Stimulated activated CD4-positive, alpha-beta T cell treated with anti-CD3 and anti-CD28 coated beads, TNF-alpha, amount 100 ng/mL, for 1 hour (primary cell): ENCODE measurements at places on chromosomes 2 and 18.

- DNase-seq: no peak
Observed at GRCh38 chr2:231134910-231135655, 10.2 kb upstream of the HTR2B start.

GRCh38 chr2:136139631-136140030 lies 21.7 kb upstream of the CXCR4 start:
- DNase-seq: no peak

- no peak for DNase-seq
Observed at GRCh38 chr18:63195326-63196159, 124.0 kb downstream of the BCL2 start.

DNA sequence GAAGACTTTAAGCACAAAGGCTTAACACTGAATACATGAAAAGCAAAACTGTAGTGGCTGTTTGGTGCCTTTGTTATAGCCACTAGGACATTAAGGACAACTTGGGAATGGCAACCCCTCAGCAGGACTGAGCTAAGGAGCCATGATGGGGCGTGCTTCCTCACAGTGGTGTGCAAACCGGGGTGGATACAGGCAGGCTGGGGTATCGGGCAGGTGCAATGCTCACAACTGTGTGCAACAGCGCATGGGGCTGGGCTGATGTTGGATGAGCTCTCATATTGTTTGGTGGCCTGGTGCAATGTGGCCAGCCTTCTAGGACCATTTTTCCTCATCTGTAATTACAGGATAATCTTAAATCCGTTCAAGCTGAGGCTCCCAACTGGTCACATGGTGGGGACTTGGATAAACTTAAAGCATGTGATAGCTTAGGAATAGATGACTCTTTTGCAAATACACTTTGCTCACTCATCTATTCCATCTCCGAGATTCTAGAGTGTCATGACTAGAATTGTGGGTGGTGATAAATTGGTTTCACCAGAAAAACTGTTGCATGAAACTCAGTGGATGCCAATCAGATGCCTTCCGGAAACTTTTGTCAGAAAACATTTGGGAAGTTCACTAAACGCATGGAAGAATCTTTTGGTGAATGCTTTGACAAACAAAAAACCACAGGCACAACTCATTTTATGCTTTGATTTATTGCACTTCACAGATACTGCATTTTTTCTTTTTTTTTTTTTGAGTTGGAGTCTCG lies 116.5 kb downstream of the PXDN start:
- DNase-seq: no peak

DNA sequence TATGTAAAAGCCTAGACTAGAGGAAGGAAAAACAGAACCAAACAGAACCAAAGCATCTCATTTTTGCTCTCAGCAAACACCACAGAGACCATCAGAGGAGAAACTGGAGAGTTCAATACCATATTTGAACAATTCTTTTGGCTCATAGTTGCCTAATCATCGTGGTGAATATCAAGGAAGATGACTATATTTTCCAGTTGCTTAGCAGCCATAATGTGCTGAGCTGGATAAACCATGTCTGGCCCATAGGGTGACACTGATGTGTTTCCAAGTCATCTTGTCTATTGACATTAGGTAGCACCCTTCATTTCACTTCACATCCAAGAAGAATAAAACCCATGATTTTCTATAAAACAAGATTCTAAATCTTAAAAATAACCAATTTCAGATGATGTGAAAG lies 5.9 kb upstream of the XRCC5 start:
- DNase-seq: no peak

DNA sequence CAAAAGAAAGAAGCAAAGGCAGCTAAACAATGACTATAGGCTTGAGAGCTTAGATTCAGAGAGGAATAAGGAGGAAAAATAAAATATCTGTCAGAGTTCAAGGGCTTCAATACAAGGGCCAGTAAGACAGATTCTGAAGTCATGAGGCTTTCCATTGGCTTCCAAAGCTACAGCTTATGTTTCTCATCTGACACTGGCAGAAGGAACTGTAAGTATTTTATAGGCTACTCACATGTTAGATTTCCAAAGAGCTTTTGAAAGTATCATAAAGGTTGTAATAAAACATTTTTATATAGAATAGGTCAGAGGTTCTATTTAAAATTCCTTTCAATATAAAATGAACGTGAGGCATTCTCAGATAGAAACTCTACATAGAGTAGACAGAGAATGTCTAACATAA lies 746.6 kb upstream of the NXPH2 start:
- no peak for DNase-seq

GRCh38 chr2:41791523-41791922 lies 256.3 kb upstream of the PKDCC start:
- no peak for DNase-seq

DNA sequence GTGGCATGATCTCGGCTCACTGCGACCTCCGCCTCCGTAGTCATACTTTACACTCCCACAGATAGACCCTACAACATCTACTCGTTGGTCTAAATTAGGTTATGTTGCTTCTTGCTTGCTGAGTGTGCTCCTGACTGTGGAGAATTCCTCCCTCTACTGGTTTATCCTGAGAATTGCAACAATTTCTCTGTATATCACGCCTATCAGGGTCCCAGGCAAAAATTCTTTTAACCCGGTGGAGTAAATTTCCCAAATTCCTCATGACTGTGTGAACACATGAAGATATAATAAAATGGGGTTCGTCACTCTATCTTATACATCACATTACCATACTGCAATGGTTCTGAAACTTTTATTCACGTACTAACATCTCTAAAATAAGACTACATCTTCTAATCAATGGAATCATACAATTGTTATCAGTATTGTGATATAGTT lies 156.7 kb downstream of the EVA1A start:
- DNase-seq: no peak

GRCh38 chr2:126775300-126775985 lies 119.5 kb downstream of the GYPC start:
- DNase-seq: no peak

DNA sequence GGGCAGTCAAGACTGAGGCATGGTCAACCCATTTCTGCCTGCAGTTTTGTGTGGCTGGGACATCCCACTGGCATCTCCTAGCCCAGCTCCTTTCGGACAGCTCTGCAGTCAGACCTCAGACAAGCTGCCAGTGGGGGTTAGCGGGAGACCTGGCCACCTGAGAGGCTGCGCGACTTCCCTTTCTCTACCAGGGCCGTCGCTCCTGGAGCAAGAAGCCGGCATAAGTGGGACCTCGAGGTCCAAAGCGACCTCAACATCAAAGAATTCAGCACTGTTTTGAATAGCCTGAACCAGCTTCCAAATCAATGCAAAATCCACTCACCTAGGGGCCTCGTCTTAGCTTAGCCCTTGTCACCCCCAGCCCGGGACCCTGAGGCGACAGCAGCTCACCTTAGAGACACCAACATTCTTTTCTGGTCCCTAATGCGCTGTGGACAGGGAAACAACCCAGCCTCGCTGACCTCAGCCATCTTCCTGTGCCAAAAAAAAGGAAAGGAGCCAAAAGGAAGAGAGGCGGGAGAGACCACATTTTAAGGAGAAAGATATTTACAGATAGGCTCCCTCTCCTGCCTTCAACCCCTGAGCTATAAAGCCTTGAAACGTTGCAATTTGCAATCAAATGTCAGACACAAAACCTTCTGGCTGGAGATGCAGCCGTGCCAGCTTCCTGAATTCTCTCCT lies 81.2 kb downstream of the GFPT1 start:
- no peak for DNase-seq

GRCh38 chr2:51025906-51026555 lies 5.9 kb downstream of the NRXN1 start:
- no peak for DNase-seq

GRCh38 chr2:238107525-238108422 lies 7.6 kb downstream of the ESPNL start:
- DNase-seq: no peak

DNA sequence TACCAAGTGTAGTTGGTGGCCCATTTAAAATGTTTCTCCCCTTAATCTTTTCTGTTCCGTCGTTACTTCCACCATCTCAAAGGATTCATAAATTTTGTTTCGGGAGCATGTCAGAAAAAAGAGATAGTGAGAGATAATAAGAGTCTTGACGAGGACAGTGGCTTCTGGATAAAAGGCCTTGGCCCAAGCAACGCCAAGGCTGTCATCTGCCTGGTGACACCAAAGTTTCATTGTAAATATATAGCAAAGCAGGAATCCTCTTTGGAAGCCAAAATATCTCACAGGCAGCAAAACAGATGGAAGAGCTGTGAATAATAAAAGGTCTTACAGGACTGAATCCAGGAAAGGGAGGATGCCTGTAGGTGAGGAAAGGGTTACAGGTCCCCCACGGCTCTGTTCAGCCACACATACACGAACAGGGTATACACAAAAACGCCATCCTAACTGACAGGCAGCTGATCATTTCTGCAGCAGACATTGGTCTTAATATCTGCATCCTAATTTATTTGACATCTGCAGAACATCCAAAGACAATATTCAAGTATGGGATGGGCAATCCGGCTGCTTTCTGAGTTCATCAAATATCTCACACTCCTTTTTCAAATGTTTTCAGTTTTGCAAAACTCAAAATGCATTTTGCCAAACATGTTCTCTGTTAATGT lies 382.8 kb downstream of the OSR1 start:
- no peak for DNase-seq

GRCh38 chr2:173132531-173132930 lies 56.9 kb downstream of the MAP3K20 start:
- DNase-seq: no peak

- no peak for DNase-seq
Observed at GRCh38 chr2:108263401-108263800, 23.6 kb downstream of the SULT1C3 start.

- no peak for DNase-seq
Observed at GRCh38 chr18:48374423-48375149, 34.6 kb downstream of the ZBTB7C start.

GRCh38 chr2:217707131-217707611 lies 295.6 kb downstream of the TNS1 start:
- no peak for DNase-seq

- DNase-seq: no peak
Observed at GRCh38 chr2:154370873-154371272, 327.6 kb upstream of the KCNJ3 start.

GRCh38 chr18:35130236-35130635 lies 89.0 kb downstream of the MAPRE2 start:
- DNase-seq: no peak

DNA sequence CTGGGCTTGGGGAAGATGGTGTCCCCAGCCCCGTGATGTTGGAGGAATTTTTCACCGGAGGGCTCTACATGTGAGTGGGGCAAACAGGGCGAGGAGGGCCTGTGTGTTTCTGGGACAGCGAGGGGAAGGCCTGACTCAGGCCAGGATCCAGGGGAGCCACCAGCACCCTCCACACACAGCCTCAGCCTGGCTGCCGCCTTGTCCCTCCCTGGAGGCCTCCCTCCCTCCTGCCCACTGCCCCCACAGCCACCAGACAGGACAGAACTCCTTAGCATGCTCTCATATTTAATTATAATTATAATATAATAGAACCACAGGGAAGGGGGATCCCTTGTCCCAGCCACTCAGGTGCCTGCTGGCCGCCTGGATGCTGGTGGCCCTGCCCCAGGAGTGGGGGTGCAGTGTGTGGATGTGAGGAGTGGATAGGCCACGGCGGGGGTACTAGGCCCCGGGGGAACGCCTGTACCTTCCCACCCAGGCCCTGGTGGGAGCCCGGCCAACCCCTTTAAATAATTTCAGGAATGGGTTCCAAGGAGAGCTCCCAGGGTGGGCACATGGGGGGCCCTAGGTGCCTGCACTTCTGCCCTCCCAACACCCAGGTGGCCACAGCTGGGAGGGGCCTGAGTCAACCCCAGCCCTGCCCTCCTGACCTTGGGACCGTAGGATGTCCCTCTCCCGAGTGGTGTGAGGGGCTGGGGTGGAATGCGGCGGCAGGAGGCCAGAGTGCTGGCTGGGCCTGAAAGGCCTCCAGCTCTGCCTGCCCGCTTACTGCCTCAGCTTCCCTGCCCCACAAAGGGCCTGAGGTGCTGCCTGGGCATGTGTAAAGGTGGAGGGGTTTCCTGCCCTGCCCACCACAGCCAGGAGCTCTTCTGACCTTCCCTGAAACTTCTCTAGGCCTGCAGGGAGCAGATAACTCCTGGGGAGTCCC lies 8.8 kb downstream of the PDCD1 start:
- DNase-seq: no peak

GRCh38 chr2:30109856-30110255 lies 37.0 kb upstream of the YPEL5 start:
- no peak for DNase-seq

GRCh38 chr18:26504831-26505230 lies 43.5 kb downstream of the KCTD1 start:
- no peak for DNase-seq

GRCh38 chr2:151823651-151824050 lies 4.6 kb downstream of the ARL5A start:
- no peak for DNase-seq

GRCh38 chr2:31127931-31128330 lies 10.3 kb downstream of the GALNT14 start:
- no peak for DNase-seq

DNA sequence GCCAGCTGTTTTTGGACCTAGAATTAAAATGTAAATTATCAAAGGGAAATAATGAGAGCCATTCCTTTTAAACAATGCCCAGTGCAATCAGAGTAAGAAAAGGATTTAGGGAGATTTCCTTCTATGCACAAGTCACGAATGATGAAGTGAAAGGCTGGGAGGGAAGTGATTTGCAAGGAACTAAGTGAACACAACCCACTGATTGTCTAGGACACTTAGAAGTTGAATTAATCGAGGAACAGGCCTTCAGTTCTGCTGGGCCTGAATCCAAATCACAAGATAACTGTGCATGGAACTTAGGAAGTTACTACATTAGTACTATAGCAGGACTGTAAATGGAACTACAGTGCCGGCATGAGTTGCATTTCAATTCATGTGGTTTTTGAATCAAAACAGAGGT lies 17.7 kb downstream of the MAP2 start:
- no peak for DNase-seq

DNA sequence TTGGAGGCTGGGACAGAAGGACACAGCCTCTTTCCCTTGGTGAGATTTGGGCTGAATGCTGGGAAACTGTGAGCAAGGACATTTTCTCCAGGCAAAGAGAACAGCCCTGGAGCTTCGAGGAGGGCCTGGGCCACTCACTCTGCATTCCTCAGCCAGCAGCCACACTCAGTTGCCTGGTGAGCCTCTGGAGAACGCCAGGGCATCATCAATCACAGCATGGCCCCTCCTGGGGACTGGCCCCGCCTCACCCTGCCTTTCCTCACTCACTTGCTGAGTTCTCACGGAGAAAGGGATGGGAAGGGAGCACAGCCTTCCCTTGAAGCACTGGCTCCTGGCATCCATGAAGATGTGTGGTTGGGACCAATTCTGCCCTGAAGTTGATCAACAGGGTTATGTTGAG lies 55.0 kb downstream of the APOB start:
- DNase-seq: no peak

- no peak for DNase-seq
Observed at GRCh38 chr2:12501469-12502158, 215.1 kb upstream of the TRIB2 start.

DNA sequence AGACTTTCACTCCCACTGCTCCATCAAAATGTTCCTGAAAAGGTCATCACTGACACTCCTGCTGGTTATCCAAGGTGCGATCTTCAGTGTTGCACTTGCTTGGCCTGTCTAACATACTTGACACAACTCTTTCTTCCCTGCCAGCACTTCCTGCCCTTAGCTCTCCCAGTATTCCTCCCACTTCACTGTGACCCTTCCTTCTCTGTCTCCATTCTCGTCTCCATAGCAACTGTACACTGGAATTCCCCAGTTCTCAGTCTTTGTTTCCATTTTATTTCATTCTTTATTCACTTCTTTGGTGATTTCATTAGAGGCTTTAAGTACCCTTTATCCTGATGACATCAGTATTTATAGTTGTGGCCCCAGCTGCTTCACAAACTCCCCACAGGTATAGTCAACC lies 333.0 kb downstream of the IRS1 start:
- DNase-seq: no peak
